ENCODE measurements at places on chromosomes 3 and 15.
A peak's percentile ranks its signal among the peaks of the same experiment; 100 is the strongest.

- DNase-seq, result peak; percentile 61
Measured at GRCh38 chr3:135895106-135895733, 70.3 kb upstream of the PPP2R3A start.

DNA sequence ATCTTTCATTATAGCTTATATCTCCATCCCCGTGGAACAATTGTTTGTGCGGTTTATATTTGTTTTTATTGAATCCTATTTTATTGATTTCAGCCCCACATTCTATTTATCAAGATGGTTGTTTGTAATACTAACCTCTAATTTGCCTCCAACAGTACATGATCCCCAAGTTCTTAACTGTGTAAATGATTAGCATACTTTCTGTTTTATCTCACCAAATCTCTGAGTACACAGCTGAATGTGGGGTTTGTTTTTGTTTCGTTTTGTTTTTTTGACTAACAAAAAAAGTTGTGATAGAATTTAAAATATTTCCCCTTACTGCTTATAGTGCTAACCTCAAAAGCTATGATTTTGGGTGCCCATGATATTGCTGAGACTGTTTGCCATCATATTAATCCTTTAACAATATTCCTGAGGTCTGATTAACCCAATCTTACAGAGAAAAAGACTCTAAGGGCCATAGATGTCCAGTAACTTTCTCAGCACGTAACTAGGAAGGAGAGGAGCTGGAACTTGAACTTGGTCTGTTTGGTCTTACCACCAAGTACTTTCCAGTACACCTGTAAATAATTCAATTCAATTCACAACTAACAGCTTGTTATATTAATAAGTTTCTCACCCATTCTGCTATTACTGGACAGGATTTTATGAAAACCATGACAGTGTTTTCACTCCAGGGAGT is 789.8 kb downstream of the TUSC7 start:
- no peak for DNase-seq

GRCh38 chr3:33438881-33439545 is 1.2 kb downstream of the UBP1 start:
- DNase-seq, result no peak

- DNase-seq, result no peak
Measured at GRCh38 chr3:179016979-179017670, 54.5 kb downstream of the ZMAT3 start.

GRCh38 chr15:52370010-52370409 is 74.4 kb upstream of the MYO5C start:
- DNase-seq, result no peak

DNA sequence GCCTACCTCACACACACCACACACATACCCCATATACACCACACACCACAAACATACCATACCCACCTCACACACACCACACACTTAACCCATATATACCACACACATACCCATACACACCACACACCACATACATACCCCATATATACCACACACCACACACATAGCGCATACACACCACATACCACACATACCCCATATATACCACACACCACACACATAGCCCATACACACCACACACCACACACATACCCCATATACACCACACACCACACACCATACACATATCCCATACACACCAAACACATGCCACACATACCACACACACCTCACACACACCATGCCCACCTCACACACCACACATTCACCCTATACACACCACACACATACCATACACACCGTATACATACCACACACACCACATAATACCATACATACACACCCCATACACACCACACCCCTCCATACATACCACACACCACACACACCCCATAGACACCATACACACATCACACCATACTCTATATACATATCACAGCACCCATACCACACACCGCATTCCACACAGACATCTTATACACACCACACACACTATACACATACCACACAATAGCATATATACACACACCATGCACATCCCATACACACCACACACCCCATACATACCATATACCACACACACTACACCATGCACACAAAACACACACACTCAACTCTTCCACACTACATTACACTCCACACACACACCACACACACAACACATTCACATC is 29.5 kb downstream of the APBA2 start:
- DNase-seq, result peak; percentile 11

GRCh38 chr15:88741046-88741445 is 62.2 kb upstream of the ACAN start:
- DNase-seq, result no peak

DNA sequence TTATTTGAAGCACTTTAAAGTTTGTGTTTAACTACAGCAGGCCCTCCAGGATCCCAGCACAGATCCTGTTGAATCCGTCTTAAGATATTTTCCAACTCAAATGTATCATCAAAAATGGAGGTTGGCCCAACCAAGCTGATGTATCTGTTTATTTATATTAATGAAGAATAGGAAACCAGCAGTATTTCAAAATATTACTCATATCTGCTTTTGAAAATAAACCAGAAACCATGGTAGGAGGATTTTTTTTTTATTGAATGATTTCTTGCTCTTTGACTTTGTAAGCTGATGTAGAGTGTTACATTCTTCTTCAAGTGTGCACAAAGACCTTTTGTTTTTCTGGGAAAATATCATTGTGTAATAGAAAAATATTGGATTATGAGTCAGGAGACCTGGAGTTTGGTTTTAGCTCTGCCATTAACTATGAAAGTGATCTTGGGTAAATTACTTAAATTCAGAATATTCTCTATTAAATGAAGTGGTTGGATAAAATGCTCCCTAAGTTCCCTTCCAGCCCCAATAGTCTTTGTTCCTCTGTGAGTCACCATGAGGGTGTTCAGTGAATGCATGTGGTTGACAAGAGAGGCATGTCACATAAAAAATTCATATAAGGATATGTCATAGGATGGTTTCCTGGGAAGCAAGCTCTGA is 221.3 kb upstream of the GAP43 start:
- no peak for DNase-seq

GRCh38 chr3:57064572-57064971 is 4.1 kb downstream of the SPATA12 start:
- no peak for DNase-seq

GRCh38 chr15:98003996-98004395 is 43.5 kb downstream of the ARRDC4 start:
- DNase-seq, result no peak

DNA sequence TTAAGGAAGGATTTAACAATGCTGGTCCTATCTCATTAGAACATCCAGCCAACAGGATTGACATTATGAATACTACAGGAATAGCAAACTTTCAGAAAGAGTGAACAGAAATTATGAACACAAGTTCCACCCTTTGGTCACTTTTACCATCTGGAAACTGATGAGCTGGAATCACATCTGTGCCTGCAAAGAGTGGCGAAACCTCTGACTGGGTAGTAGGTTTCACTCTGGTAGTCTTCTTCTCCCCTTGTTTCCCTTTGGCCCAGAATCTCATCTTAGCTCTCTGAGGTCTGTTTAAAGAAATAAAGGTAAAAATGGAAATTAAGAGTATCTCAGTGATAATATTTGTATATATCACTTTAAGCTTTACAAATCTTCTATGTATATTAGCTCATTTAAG is 73.1 kb downstream of the NR2E3 start:
- DNase-seq, result no peak

DNA sequence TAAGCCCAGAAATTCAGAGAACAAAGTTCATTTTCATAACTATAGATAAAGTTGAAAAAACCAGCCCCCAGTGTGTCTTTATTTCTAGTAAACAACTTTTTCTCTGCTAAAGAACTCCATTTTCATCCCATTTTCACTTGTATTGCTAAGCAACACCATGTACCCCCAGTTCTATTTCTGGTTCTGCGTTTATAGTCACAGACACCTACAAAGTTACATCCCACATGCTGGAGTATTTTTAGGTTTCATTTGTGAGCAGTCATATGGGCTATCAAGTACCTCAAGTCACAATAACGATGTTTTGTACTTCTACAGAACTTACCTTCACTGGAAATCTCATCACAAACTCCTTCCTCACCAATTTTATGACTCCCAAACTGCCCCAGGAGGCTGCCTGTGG is 236.5 kb downstream of the RSL24D1 start:
- no peak for DNase-seq

DNA sequence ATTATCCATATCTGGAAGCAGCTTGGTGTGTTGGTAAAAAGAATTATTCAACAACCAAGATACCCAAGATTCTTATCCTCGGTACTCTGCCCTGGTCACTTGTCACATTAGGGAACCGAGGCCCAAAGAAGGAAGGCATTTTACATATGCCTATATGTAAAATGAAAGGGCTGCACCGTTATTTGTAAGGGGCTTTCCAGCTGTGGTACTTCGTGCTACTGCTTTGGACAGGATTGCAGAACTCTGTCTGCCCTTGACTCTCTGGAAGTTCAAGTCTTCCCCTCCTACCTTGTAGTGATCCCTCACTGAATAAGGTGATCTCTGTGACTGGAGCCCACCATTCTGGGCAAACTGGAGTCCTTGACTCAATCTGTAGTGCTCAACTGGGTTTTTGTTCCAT is 198.9 kb upstream of the TOPAZ1 start:
- no peak for DNase-seq

GRCh38 chr3:138875754-138876664 is 41.3 kb upstream of the PIK3CB start:
- no peak for DNase-seq

GRCh38 chr15:90813796-90814190 is 54.6 kb upstream of the FURIN start:
- peak; percentile 6 for DNase-seq

DNA sequence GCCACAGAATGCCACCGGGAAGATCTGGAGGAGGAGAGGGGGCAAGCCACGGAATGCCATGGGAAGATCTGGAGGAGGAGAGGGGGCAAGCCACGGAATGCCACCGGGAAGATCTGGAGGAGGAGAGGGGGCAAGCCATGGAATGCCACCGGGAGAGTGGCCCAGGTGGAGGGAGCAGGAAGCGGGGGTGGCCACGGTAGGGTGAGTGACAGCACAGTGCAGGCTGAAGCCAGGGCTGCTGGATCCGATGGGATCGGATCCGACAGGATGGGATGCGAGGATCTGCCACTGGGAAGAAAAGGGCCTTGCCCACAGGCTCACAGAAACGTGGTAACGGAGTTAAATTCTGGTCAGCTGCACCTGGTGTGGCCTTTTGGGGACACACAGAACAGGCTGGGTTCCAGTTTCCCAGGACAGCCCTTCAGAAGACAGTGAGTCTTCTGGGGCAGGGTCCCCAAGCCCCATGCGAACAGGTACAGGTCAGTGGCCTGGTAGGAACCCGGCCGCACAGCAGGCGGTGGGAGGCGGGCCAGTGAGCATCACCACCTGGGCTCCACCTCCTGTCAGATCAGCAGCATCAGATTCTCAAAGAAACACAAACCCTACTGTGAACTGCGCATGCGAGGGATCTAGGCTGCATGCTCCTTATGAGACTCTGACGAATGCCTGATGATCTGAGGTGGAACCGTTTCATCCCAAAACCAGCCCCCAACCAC is 58.8 kb downstream of the XXYLT1 start:
- DNase-seq, result no peak

DNA sequence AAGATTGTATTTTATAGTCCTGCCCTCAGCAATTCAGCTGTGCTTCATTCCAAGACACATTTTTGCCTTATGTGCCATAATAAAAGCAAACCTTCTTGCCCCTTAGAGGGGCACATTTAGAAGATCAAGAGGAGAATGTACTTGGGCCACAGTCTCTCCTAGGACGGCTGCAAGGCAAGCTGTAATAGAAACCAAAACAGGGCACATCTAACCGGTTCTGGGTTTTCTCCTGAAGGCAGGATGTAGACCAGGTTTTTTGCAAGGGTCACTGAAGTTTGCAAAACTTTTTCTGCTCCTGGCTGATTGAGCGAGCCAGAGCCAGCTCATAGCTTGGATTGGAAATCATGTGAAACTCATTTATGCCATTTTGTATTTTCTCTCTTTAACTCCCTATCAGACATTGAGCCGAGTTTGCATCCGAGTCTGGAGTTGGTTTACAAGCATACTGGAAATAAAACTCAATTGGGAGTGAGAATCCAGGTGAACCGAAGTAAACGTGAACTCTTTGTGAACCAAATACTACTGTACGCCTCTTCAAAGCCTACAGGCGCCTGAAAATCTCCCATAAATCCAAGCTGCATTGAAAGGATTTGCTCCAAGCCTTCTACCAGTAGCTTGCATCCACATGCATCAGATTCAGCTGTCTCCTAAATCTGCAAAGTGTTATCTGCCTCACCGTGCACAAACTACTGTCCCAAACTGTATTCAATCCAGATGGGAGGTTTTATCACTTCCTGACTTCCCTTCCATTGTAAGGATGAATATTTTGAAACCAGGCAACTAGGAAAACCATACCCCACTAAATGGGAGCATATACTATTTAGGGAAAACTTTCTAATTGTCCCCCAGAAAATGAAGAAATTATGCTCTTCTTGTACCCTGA is 60.9 kb upstream of the TSC22D2 start:
- no peak for DNase-seq

DNA sequence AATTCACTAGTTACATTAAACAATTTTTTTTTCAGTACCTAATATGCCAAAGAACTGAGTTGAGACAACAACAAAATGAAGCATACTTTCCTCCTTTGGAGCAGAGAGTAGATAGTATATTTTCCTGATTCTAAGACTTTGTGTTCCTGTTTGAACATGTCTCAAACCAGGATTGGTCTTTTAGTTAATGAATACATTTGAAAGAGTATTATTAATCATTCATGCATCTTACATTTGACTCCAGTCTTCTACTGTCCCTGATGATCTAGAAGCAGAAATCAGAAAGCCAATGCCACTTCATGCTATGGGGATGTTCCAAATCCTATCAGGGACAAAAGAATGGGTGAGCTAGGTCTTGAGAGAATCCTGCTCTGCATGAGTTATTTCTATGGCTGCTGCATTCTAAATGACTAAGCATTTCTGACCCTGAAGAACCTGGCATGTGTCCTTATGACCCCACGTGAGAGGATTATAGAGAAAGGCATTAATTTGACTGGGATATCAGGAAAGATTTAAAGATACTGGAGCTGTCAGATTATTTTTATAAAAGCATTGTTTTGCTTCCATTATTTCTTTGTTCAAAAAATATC is 32.9 kb upstream of the MBNL1 start:
- DNase-seq, result no peak

DNA sequence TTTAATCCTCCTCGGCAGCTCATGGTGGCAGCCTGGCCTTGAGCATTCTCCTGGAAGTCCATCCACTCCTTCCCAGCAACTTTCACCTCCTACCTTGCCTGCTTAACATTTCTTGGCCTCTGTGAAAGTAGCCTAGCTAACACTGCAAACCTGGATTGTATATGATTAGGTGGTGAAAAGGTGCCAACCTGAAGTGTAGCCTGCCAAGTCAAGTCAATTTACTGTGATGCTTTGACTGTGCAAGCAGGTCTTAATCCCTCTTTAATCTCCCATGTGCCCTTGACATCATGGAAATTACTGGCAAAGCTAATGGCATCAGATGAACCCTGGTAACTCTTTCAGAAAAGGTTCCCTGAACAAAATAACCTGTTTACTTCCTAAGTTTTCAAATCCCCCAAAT is 169.7 kb upstream of the NR2F2 start:
- DNase-seq, result no peak
